Choroid plexus epithelial cell (primary cell): ENCODE measurements at places on chromosomes 2 and 18.

- DNase-seq = peak; percentile 26
Observed at GRCh38 chr18:69974365-69974764, 26.7 kb upstream of the CD226 start.

- no peak for DNase-seq
Observed at GRCh38 chr2:39140322-39140847, 19.5 kb upstream of the SOS1 start.

- DNase-seq = no peak
Observed at GRCh38 chr18:62549755-62550154, 26.9 kb downstream of the ZCCHC2 start.

DNA sequence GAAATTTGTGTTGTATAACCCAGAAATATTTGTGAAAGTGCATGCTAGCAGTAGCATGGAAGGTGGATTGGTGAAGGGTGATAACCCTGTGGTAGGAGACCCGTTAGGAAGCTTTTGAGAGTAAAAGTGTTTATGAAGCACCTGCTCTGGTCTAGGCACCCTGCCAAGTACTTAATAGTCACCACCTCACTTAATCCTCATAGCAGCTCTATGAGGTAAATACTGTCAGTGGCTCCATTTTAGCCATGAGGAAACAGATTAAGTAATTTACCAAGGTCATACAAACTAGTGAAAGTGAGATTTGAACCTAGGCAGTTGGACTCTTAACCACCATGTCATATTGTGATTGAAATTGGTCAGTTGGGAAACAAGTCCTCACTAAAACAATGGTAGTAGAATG is 66.8 kb downstream of the TET3 start:
- no peak for DNase-seq

DNA sequence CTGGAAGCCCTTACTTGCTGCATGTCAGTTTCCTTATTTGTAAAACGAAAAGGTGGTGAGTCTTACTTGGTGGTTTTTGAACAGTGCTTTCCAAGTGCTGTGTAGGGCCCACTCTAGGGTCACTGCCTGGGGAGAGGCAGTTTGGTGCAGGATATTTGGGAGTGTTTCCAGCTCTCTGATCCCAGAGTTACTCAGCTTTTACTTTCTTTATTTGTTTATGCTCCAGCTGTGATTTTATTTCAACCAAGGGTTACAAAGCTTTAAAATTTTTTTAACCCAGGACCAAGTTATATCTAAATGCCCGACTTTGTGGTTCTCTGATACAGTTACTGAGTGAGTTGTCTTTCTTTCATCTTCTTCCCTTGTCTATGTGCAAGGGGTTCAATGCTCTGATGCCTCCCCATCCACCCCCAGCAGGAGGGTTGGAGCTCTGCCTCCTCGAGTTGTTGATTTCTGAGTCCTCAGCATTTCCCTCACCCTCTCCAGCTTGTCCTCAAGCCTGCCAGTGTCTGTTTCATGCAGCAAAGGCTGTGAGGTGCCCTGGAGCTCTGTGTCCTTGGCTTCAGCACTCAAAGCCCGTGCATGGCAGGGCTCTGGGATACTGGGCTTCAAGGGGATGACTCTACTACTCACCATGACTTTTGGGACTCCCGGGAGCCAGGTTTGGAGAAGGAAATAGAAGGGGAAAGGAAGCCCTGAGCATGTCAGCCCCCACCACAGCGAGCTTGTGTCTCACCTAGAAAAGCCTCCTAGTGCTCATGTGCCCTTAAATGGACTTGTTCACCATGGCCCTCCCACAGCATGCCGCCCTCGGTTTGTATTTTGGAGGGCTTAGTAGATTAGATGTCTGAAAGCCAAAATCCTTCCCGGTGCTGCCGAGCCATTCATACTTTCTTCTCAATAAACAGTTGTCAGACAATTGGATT is 236.8 kb downstream of the SETBP1 start:
- no peak for DNase-seq
